ENCODE measurements at places on chromosomes 7 and 10.
A peak's percentile ranks its signal among the peaks of the same experiment; 100 is the strongest.

DNA sequence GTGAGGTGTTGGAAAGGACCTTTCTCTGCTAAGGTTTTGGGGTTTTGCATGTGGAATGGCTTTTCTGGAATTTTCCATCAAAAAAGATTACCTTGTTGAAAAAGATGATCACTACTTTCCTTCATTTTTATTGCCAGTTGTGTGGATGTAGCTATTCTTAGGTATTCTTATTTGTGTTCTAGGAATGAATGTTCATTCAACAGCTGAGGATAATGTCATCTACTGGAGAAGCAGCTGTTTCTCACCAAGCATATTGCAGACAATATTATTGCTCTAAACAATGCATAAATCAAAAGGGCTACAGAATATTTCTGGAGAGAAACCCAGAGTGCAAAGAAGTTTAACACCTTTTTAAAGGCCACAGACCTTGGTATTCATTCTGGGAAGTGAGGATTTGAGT lies 145.6 kb upstream of the CALCR start:
- DNase-seq: no peak

GRCh38 chr7:106659166-106659962 lies 1.6 kb downstream of the CCDC71L start:
- no peak for DNase-seq

DNA sequence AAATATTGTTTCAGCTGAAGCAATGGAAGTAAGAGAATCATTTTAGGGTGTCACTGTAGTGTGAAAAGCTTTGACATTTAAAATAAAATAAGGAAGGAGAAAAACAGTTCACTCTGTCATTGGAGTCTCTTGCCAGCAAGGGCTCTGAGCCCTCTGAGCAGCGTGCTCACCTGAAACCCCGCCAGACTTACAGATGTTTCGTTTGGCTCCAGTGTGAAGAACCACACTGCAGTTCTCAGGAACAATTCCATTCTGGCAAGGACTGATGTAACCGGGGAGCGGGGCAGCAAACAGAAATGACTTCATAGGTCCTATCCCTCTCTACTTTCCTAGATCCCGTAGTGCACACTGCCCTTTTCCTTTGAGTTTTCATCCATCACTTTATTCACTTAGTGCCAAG lies 164.3 kb downstream of the CELF2 start:
- no peak for DNase-seq

DNA sequence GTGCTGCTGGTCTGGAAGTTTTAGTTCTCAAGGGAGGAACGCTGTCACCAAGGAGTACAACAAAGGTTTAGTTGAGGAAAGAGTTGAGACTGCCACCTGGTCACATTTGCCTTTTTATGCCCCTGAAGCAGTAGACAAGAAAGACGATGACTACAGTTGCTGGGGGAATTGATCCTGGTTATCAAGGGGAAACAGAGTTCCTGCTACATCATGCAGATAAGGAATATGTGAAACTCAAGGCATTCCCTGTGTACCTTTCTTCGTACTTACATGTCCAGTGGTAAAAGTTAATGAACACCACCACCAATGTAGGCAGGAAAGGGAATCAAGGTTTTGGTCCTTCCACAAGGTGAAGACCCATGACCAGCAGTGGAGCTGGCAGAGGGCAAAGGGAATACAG lies 31.8 kb downstream of the SLC35B4 start:
- DNase-seq: no peak

- DNase-seq: no peak
Observed at GRCh38 chr7:118232837-118233236, 8.3 kb downstream of the ANKRD7 start.

DNA sequence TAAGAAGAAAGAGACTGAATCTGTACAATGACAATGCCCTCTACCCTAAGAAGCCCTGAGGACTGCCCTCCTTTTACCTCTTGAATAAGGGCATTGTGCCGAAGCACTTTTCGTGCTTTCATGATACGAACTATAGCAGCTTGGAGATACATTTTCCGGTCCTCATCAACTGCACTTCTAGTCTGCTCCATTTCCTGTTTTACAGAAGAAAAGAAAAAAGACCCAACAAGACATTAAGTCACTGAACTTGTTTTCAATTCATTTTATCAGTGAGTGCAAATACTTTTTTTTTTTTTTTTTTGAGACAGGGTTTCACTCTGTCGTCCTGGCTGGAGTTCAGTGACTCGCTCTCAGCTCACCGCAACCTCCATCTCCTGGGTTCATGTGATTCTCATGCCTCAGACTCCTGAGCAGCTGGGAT lies 78.4 kb downstream of the CUL2 start:
- no peak for DNase-seq

GRCh38 chr7:157112706-157113105 lies 26.0 kb upstream of the UBE3C start:
- no peak for DNase-seq

DNA sequence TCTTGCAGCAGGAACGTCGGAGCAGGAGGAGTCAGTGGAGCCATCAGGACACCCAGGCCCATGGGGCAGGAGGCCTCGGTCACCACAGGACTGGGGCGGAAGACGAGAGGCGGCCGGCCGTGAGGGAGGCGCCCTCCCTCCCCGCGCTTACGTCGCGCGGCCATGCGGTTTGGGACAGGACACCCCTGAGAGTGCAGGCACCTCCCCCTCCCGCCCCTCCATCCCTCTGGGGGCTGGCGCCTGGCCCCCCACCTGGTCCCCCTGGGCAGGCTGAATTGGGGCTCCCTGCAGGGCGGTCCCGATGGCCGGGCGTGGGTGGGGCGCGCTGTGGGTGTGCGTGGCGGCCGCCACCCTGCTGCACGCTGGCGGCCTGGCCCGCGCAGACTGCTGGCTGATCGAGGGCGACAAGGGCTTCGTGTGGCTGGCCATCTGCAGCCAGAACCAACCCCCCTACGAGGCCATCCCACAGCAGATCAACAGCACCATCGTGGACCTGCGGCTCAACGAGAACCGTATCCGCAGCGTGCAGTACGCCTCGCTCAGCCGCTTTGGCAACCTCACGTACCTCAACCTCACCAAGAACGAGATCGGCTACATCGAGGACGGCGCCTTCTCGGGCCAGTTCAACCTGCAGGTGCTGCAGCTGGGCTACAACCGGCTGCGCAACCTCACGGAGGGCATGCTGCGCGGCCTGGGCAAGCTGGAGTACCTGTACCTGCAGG lies 74.4 kb downstream of the ELFN1 start:
- DNase-seq: no peak

- no peak for DNase-seq
Observed at GRCh38 chr10:92184977-92185376, 105.9 kb downstream of the CPEB3 start.

DNA sequence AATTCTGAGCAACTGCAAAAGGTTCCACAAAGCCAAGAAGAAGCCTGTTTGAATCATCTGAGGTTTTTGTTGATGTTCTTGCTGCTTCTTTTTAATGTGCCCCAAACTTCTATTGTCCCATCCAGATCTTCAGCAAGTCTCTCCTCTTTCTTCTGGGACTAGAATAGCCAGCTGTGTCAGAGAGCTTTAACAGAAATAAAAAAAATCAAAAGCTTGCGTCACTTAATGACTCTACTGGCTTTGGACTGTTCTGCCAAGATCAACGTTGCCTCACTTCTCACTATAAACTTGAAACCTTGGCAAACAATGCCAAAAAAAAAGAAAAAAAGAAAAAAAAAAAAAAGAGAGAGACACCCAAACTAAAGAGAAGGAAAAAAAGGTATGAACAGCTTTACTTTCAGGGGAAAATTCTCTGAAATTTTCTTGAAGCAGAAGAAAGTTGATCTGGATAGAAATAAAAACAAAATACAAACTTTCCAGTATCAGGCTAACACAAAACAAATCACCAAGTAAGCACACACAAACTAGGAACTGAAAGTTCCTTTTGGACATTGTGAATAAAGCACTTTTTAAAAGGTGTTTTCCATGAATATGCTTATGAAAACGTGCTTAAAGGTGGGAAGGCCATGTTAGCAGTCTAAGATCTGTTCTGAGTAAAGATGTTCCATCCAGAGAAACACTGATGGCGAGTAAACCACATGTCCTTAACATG lies 14.8 kb downstream of the USP54 start:
- no peak for DNase-seq

- DNase-seq: no peak
Observed at GRCh38 chr10:102815790-102816549, 21.2 kb downstream of the CYP17A1 start.

- DNase-seq: no peak
Observed at GRCh38 chr7:150339409-150339809, 2.0 kb downstream of the RARRES2 start.

- DNase-seq: no peak
Observed at GRCh38 chr10:23037152-23037551, 58.2 kb upstream of the MSRB2 start.

- DNase-seq: no peak
Observed at GRCh38 chr10:91762878-91763277, 35.3 kb upstream of the TNKS2 start.

- no peak for DNase-seq
Observed at GRCh38 chr7:42091461-42092291, 145.3 kb downstream of the GLI3 start.

- peak; percentile 53 for DNase-seq
Observed at GRCh38 chr7:74656441-74656836, 1.1 kb upstream of the GTF2I start.

GRCh38 chr10:106815427-106816043 lies 349.0 kb downstream of the SORCS1 start:
- no peak for DNase-seq

DNA sequence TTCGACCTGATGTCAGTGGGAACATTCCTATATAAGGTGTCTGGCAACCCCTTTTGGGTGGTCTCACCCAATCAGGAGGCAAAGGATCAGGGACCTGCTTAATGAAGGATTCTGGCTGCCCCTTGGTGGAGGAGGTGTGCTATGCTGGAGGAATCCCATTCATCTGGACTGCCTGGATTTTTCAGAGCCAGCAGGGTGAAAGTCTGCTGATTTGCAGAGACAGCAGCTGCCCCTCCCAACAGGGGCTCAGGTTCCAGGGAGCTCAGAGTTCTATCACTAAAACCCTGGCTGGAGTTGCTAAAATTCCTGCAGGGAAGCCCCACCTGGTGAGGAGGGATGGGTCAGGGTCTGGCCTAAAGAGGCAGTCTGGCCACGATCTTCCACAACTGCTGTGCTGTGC lies 398.5 kb upstream of the CNTNAP2 start:
- no peak for DNase-seq

- no peak for DNase-seq
Observed at GRCh38 chr7:48245751-48246472, 74.7 kb downstream of the ABCA13 start.

DNA sequence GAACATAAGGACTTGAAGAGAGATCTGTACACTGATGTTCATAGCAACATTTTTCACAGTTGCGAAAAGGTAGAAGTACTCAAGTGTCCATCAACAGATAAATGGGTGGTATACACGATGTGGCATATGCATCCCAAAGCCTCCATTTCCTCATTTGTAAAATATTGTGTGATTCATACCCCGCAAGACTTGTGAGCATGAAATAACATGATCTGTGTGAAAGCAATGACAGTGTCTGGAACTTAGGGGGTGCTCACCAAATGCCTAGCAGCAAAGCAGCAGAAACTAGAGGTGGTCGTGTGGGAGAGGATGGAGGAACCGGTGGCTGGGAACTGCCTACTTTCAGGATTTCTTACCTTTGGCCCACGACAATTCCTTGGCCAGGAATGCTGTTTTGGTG lies 135.3 kb upstream of the INSYN2A start:
- DNase-seq: no peak

DNA sequence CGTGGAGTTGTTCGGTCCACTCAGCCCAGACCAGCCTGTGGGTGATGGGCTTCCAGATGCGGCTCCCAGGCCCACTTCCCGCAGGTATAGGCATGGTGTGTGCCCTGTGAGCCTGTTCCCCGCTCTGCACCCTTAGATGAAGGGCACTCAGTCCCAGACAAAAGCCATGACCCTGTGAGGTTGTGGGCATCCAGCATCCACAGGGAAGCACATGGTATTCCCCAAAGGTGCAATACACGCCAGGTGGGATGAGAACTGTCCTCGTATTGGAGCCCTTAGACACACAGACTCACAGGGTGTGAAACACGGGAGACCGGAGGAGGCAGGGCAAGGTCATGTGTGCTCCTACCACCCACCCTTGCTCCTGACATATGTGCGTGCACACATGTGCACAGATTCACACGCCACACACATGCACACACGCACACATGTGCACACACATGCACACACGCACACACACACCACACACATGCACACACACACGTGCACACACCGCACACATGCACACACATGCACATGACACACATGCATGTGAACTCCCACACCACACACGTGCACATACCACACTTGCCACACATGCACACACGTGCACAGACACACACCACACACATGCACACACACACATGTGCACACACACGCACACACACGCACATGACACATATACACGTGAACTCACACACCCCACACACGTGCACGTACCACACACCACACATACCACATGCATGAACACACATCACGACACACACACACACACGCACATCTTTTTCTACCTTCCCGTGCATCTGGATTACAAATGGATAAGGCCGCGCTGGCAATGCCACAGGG lies 319.4 kb downstream of the WDR37 start:
- no peak for DNase-seq

DNA sequence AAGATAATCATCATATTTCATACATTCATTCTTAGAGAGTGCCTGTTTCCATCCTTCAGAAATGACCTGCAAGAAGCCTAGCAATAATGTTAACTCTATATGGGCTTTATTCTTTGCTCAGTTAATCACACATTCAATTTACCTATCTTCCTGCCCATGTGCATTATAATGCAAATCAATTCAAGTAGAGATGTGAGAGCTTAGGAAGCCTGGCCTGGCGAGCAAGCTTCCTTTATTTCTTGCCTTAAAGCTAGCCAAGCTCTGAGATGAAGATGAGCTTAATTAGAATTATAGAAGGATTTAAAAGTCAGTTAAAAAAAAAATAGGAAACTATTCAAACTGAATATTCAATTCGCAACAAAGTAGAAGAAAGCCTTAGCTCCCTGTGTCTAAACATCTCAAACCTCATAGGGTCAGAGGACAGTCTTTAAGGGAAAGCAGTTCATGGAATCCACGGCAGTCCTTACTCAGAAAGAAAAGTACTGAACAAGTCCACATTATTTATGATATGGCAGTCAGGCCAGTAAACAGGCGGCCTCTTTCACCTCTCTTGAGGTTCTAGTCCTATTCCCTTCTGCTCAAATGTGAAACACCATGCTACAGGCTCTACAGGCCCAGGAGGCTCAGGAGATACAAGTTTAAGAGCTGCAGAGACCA lies 214.1 kb downstream of the TFEC start:
- DNase-seq: no peak

GRCh38 chr7:44555350-44555749 lies 14.2 kb upstream of the NPC1L1 start:
- no peak for DNase-seq

DNA sequence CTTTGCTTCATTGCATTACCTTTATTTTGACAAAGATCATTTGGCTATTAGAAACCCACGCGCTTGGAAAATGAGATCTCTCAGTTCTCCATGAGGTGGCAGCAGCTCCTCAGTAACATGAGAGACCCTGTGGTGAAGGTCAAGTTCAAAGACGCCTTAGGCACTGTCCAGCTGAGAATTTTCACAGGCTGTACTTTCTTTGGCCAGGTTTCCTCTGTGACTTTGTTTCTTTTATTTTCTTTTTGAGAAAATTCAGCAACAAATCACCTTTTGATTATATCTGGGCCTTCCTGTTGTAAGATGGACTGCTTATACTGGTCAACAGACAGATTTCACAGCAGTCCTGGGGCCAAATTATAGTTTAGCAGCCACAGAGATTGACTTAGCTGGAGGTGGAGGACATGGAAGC lies 54.5 kb downstream of the RAB18 start:
- DNase-seq: no peak

GRCh38 chr10:67618116-67618515 lies 77.9 kb downstream of the CTNNA3 start:
- no peak for DNase-seq
